ENCODE measurements at places on chromosomes 11 and 22. TPM values are rescaled to one million over a fixed set of nuclear protein-coding genes. Genes with fewer than 3 reads are reported as not detected.
A peak's percentile ranks its signal among the peaks of the same experiment; 100 is the strongest.

Gene DDTL
- total RNA-seq = not detected

- H3K4me1 ChIP-seq = no peaks in the 10 kb centered on the region
- no peaks in the 10 kb centered on the region for H3K36me3 ChIP-seq
- H3K27ac ChIP-seq = no peak overlapping the region
- H3K4me3 ChIP-seq = no peak overlapping the region
These were observed 39.7 kb upstream of the GALNT18 start for GRCh38 chr11:11661326-11662040.

Gene SERPING1
- 254 TPM for total RNA-seq

- no peaks in the 10 kb centered on the region for H3K36me3 ChIP-seq
- DNase-seq = no peak
- peak overlapping the region; percentile 81 for H3K27ac ChIP-seq
- peaks cover 54% of the 10 kb centered on the region for H3K4me1 ChIP-seq
- H3K4me3 ChIP-seq = no peak overlapping the region
- H3K27me3 ChIP-seq = no peaks in the 10 kb centered on the region
These were observed 47.7 kb downstream of the CWC15 start for GRCh38 chr11:94925422-94926270.

GRCh38 chr22:50192436-50193204 lies 6.9 kb downstream of the TRABD start:
- H3K27ac ChIP-seq = peak overlapping the region; percentile 99
- H3K4me1 ChIP-seq = peaks cover 49% of the 10 kb centered on the region
- peaks cover 35% of the 10 kb centered on the region for H3K36me3 ChIP-seq
- DNase-seq = peak; percentile 89

- peak; percentile 89 for DNase-seq
- no peaks in the 10 kb centered on the region for H3K27me3 ChIP-seq
- no peak within 1 kb of the TSS for H3K27ac ChIP-seq
- peaks cover 6% of the 10 kb centered on the region for H3K4me1 ChIP-seq
These were observed at the start of gene P4HA3 for GRCh38 chr11:74311352-74311926. Gene P4HA3, minus strand, starts transcription at chr11:74311640. Its CDS starts 29 bp downstream, at chr11:74311611.

GRCh38 chr11:129770993-129771392 lies 44.7 kb upstream of the TMEM45B start:
- H3K4me1 ChIP-seq = no peaks in the 10 kb centered on the region
- no peak overlapping the region for H3K4me3 ChIP-seq
- no peaks in the 10 kb centered on the region for H3K36me3 ChIP-seq
- H3K27me3 ChIP-seq = no peaks in the 10 kb centered on the region
- no peak overlapping the region for H3K27ac ChIP-seq

GRCh38 chr11:127061947-127062346 lies 61.4 kb upstream of the KIRREL3 start:
- no peak overlapping the region for H3K4me3 ChIP-seq
- H3K27ac ChIP-seq = no peak overlapping the region
- no peak for DNase-seq
- no peaks in the 10 kb centered on the region for H3K36me3 ChIP-seq
- H3K4me1 ChIP-seq = no peaks in the 10 kb centered on the region
- no peaks in the 10 kb centered on the region for H3K27me3 ChIP-seq

DNA sequence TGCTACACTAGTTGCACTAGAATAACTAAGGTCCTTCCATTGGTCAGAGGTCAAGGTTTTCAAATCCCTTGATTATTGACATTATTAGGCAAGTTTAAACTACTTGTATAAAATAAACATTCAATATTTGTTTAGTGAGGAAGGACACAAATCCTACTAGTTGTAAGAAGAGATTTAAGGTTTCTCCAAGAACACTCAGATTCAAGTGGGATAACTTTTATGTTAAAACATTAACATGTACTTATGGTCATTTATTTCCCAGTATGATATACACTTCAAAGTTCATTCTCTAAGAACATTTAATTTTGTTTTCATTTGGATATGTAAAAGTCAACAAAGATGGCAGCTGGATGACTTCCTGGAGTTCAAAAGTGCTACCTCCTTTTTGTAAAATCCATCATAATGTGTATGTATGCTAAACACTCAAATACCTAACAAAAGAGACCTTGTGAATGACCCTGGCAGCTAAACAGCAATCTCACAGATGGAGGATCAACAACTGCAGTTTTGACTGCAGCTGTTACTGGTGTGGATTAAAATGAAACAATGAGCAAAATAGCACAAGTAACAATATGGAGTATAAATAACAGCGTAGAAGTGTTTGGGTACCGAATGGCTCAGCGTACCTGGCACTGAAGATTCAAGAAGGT lies 1.5 kb downstream of the CCDC90B start:
- H3K27me3 ChIP-seq = no peaks in the 10 kb centered on the region
- H3K4me3 ChIP-seq = peak overlapping the region; percentile 64
- peaks cover 14% of the 10 kb centered on the region for H3K4me1 ChIP-seq
- DNase-seq = no peak
- peaks cover 7% of the 10 kb centered on the region for H3K36me3 ChIP-seq

- no peaks in the 10 kb centered on the region for H3K27me3 ChIP-seq
- no peak overlapping the region for H3K4me3 ChIP-seq
- peaks cover 22% of the 10 kb centered on the region for H3K36me3 ChIP-seq
- H3K4me1 ChIP-seq = peaks cover 7% of the 10 kb centered on the region
- H3K27ac ChIP-seq = no peak overlapping the region
These were observed 19.7 kb upstream of the MYRF start for GRCh38 chr11:61732705-61733104.

Gene ELMOD1
- not detected for total RNA-seq

- no peak for DNase-seq
- peaks cover 24% of the 10 kb centered on the region for H3K27me3 ChIP-seq
- no peak overlapping the region for H3K4me3 ChIP-seq
- no peaks in the 10 kb centered on the region for H3K36me3 ChIP-seq
- H3K4me1 ChIP-seq = peaks cover 53% of the 10 kb centered on the region
These were observed 3.6 kb downstream of the ASCL2 start for GRCh38 chr11:2266586-2267305.

DNA sequence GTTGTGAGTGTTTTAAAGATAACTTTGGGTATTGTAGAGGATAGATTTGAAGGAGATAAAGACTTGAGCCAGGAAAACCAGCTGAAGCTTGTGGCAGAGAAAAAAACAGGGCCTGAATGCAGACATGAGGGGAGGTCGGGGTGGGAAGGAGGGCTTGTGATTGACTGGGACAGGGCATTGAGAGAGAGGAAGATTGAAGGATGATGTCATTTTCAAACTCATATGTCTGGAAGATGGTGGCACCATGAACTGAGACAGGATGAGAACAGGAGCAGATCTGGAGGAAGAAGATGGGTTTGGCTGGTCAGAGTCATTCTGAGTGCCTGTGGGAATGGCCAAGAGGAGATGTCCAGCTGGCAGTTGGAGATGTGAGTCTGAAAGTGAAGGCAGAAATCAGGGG lies 14.7 kb downstream of the CSNK2A3 start:
- no peak for DNase-seq
- no peaks in the 10 kb centered on the region for H3K36me3 ChIP-seq
- no peak overlapping the region for H3K4me3 ChIP-seq
- no peaks in the 10 kb centered on the region for H3K27me3 ChIP-seq

GRCh38 chr22:25420471-25420924 lies 144.0 kb upstream of the GRK3 start:
- H3K27ac ChIP-seq = no peak overlapping the region
- H3K4me1 ChIP-seq = peaks cover 38% of the 10 kb centered on the region
- H3K27me3 ChIP-seq = peaks cover 31% of the 10 kb centered on the region
- H3K36me3 ChIP-seq = no peaks in the 10 kb centered on the region
- DNase-seq = no peak

GRCh38 chr22:27835446-27835845 lies 33.9 kb upstream of the MN1 start:
- no peaks in the 10 kb centered on the region for H3K27me3 ChIP-seq
- H3K27ac ChIP-seq = no peak overlapping the region
- H3K4me3 ChIP-seq = no peak overlapping the region
- no peak for DNase-seq
- H3K36me3 ChIP-seq = no peaks in the 10 kb centered on the region
- H3K4me1 ChIP-seq = no peaks in the 10 kb centered on the region

Gene CADM1
- 9.8 TPM for total RNA-seq

GRCh38 chr11:119617340-119617713 lies 111.7 kb downstream of the NECTIN1 start:
- H3K27me3 ChIP-seq = no peaks in the 10 kb centered on the region
- no peak overlapping the region for H3K4me3 ChIP-seq
- H3K27ac ChIP-seq = no peak overlapping the region

Gene OR10D3
- total RNA-seq = not detected

- H3K4me3 ChIP-seq = peak overlapping the region; percentile 75
- no peaks in the 10 kb centered on the region for H3K36me3 ChIP-seq
- peaks cover 29% of the 10 kb centered on the region for H3K4me1 ChIP-seq
- H3K27me3 ChIP-seq = no peaks in the 10 kb centered on the region
- peak overlapping the region; percentile 84 for H3K27ac ChIP-seq
These were observed 481 bp downstream of the ANGPTL5 start for GRCh38 chr11:101915791-101916291.

DNA sequence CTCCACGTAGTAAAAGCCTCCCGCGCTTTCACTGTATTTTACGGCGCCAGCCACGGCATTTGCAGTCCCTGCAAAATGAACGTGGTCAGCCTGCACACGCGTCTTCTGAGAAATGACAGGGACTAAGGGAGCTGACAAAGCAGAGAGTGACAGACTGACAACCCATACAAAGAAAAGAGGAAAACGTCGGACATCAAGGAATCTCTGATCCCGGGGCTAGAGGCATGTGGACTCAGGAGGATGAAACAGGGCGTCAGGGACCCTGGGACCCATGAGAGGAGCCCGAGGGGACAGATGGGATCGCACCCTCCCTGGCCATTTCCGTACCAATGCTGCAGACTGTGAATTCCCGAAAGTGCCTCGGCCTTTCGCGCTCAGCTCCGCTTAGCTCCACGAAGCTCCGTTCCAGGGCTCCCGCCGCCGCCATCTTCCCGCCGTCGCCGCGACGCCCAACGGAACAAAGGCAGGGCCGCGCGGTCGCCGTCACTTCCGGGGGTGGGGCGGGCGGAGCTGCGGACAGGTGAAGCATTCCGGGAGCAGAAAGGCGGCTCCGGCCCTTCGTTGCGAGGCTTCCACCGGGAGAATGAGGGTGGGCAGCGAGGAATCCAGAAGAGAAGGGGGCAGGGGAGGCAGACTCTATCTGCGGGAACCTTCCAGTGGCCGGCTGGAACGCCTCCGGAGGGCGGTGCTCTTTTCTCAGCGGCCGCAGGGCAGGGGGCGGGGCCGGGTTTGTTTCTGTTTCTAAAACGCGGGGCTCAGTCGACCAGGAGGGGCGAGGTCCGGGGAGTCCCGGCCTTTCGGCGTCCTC lies at the start of gene NUP160:
Gene NUP160, minus strand, starts transcription at position 459 of the 808 bp plus-strand sequence. Its CDS starts 32 bp downstream, at position 427.
- H3K27me3 ChIP-seq = no peaks in the 10 kb centered on the region
- H3K4me1 ChIP-seq = peaks cover 75% of the 10 kb centered on the region
- peak within 1 kb of the TSS; percentile 94 for H3K4me3 ChIP-seq
- peak within 1 kb of the TSS; percentile 92 for H3K27ac ChIP-seq
- H3K36me3 ChIP-seq = peaks cover 2% of the 10 kb centered on the region

Gene C11orf86
- total RNA-seq = not detected

GRCh38 chr11:28621753-28622152 lies 513.6 kb downstream of the METTL15 start:
- peak overlapping the region; percentile 56 for H3K27ac ChIP-seq
- DNase-seq = no peak
- H3K27me3 ChIP-seq = no peaks in the 10 kb centered on the region
- H3K36me3 ChIP-seq = no peaks in the 10 kb centered on the region
- H3K4me3 ChIP-seq = no peak overlapping the region

Gene OR6A2
- total RNA-seq = 0.35 TPM

Gene KCNJ1
- not detected for total RNA-seq

- DNase-seq = no peak
- H3K27ac ChIP-seq = no peak overlapping the region
- no peaks in the 10 kb centered on the region for H3K36me3 ChIP-seq
- H3K27me3 ChIP-seq = no peaks in the 10 kb centered on the region
- peaks cover 6% of the 10 kb centered on the region for H3K4me1 ChIP-seq
- no peak overlapping the region for H3K4me3 ChIP-seq
These were observed 30.8 kb downstream of the DAGLA start for GRCh38 chr11:61711037-61711436.

Gene RAB38
- 3.5 TPM for total RNA-seq

DNA sequence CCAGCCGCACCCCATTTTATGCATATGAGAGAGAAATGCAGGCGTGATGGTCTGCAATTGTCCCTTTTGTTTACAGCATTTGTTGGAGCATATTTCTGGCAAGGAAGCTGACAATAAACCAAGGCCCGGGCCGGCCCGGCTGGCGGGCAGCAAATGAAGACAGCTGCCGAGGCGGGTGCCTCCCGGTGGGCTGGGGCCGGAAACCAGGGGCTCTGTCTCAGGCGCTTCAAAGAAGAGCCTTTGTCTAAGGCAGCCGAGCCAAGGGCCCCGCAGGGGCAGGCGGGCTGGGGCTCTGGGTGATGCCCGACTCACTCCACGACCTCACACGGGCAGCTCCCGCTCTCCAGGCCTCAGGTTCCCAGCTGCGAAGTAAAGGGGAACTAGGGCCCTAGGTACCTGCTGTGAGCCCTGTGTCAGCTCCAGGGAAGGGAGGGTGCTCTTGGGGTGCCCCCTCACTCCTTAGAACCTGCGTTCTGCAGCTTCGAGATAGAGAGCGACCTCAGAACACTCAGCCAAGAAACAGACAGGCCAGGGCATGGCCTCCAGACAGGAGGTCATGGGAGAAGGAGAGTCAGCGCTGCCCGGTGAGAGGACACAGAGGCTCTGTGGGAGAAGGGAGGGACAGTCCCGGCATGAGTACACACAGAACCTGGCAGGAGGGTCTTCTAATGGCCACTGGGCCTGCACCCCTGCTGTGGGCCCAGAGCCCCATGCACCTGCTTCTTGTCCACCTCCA lies 2.4 kb downstream of the LINC01488 start:
- no peaks in the 10 kb centered on the region for H3K27me3 ChIP-seq
- no peak overlapping the region for H3K27ac ChIP-seq
- DNase-seq = peak; percentile 64
- H3K36me3 ChIP-seq = no peaks in the 10 kb centered on the region

GRCh38 chr11:105197071-105197815 lies 57.7 kb upstream of the CARD18 start:
- no peak for DNase-seq
- H3K27me3 ChIP-seq = no peaks in the 10 kb centered on the region
- no peak overlapping the region for H3K4me3 ChIP-seq
- no peaks in the 10 kb centered on the region for H3K4me1 ChIP-seq

GRCh38 chr22:35406443-35406842 lies 6.5 kb downstream of the MCM5 start:
- no peak overlapping the region for H3K4me3 ChIP-seq
- peaks cover 66% of the 10 kb centered on the region for H3K4me1 ChIP-seq
- H3K27me3 ChIP-seq = no peaks in the 10 kb centered on the region
- peak overlapping the region; percentile 83 for H3K27ac ChIP-seq
- no peak for DNase-seq

DNA sequence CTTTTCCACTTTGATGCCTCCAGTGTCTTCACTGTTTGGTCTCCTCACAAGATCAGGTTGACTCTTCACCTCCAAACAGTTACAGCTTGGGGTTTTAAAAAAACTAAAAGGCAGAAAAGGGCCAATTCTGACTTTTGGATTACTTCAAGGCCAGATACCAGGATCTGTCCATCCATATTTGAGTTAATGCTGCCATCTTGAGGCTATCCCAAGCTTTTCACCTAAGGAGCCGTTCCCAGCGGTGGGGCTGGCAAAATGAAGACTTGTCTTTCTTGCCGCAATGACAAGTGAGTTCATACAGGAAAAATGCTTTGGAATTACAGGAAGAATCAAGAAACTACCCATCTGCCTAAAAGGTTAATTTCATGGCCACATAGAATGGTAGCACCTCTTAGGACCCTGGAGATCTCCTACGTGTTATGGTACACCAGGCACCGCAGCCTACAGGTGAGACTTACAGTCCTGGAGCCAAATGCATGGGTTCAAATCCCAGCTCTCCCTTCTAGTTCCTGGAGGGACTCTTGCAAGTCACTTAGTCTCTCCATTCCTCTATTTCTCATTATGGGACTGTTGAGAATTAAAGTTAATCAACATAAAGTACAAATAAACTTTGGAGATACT lies 6.0 kb upstream of the OR5B21 start:
- H3K4me3 ChIP-seq = no peak overlapping the region
- H3K27ac ChIP-seq = no peak overlapping the region
- H3K36me3 ChIP-seq = no peaks in the 10 kb centered on the region
- no peaks in the 10 kb centered on the region for H3K4me1 ChIP-seq
